ENCODE measurements at places on chromosomes 12 and 14. TPM values are rescaled to one million over a fixed set of nuclear protein-coding genes. Genes with fewer than 3 reads are reported as not detected.

CCDC177 gene
- total RNA-seq: not detected

CPNE6 gene
- total RNA-seq: not detected

LRP1-AS gene
- total RNA-seq: not detected

RNASE3 gene
- total RNA-seq: not detected

DNA sequence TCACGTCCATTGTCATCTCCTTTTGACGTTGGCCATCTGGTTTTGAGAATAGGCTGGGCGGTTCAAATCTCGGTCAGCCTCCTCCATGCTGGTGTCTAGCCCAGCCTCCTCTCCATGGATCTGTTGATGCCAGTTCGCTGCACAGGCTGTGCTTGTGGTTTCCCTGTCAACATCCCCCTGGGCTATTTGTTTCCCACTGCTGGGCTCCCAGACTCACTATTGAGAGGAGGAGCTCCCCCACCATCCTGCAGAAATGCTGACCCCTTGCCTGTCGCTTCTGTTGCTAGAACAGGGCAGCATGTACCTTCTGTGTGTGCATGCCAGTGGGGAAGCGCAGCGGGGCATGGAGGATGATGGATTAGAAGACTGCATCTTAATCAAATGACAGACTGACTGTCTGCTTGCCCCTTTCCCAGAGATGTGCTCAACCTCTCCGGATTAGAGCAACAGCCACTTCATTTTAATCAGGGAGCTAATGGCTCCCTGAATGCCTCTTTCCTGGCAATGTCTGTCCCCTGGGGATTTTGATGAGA, 170.5 kb downstream of the TSPAN9 start:
- no peak overlapping the region for H3K4me3 ChIP-seq
- no peak for DNase-seq
- H3K4me1 ChIP-seq: peaks cover 5% of the 10 kb centered on the region
- no peak overlapping the region for H3K27ac ChIP-seq

GRCh38 chr12:104604995-104605675, 148.4 kb downstream of the CHST11 start:
- H3K4me3 ChIP-seq: no peak overlapping the region
- no peaks in the 10 kb centered on the region for H3K27me3 ChIP-seq
- peaks cover 5% of the 10 kb centered on the region for H3K36me3 ChIP-seq
- no peak overlapping the region for H3K27ac ChIP-seq
- no peak for DNase-seq
- peaks cover 34% of the 10 kb centered on the region for H3K4me1 ChIP-seq

- no peak overlapping the region for H3K4me3 ChIP-seq
- H3K36me3 ChIP-seq: peaks cover 11% of the 10 kb centered on the region
- no peak for DNase-seq
- no peak overlapping the region for H3K27ac ChIP-seq
Observed at GRCh38 chr14:90981636-90982035, 78.8 kb downstream of the RPS6KA5 start.

DNA sequence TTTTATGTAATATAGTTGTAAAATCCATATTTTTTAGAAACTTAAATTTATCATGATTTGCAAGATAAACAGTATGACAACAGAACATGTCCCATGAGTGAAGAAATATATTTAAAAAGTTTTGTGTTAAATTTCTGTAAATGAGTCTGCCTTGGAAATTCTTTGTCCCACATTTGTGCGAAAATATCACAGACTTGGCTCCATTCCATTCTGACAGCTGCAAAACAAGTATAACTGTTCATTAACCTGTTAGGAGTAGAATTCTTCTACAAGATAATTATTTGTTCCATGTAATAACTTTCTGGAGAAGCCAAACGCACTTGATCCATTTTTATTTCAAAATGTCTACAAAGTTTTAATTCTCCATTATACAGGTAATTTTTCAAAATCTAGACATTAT, 37.9 kb downstream of the MDM1 start:
- H3K4me1 ChIP-seq: peaks cover 40% of the 10 kb centered on the region
- no peaks in the 10 kb centered on the region for H3K27me3 ChIP-seq
- no peak overlapping the region for H3K27ac ChIP-seq

- H3K27me3 ChIP-seq: no peaks in the 10 kb centered on the region
- H3K4me1 ChIP-seq: no peaks in the 10 kb centered on the region
- H3K36me3 ChIP-seq: no peaks in the 10 kb centered on the region
Observed at GRCh38 chr12:44465139-44465538, 411.0 kb downstream of the NELL2 start.

DNA sequence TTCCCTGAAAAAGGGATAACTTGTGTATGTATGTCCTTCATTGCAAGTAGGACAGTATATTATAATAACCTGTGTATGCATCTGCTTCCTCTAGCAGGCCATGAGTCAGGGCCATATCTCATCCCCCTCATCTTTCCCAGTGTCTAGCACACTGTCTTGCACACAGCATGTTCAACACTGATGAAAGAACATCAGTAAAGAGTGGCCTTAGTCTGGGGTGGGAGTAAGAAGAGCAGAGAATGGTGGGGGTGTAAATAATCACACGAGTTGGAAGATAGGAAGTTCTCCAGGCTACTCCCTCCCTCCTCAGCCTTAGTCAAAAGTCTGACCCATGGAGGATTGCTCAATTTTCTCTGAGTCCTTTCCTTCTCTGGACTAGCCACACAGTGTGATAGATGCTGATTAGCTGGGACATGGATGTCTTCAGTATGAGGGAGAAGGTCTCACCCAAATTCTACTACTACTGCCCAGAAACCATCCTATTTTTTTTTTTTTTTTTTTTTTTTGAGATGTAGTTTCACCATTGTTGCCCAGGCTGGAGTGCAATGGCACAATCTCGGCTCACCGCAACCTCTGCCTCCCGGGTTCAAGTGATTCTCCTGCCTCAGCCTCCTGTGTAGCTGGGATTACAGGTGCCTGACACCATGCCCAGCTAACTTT, 14.6 kb upstream of the SP1 start:
- no peaks in the 10 kb centered on the region for H3K36me3 ChIP-seq
- H3K4me3 ChIP-seq: no peak overlapping the region
- DNase-seq: no peak
- H3K27ac ChIP-seq: peak overlapping the region; percentile 83

- peak overlapping the region; percentile 64 for H3K4me3 ChIP-seq
- H3K4me1 ChIP-seq: peaks cover 93% of the 10 kb centered on the region
- peak overlapping the region; percentile 98 for H3K27ac ChIP-seq
- H3K36me3 ChIP-seq: peaks cover 43% of the 10 kb centered on the region
- no peak for DNase-seq
Observed at GRCh38 chr14:99215277-99215676, 56.7 kb downstream of the BCL11B start.

Measured in activated CD8-positive, alpha-beta T cell treated with anti-CD3 and anti-CD28 coated beads for 36 hours (primary cell).